ENCODE measurements at places on chromosomes 5 and 9.
A peak's percentile ranks its signal among the peaks of the same experiment; 100 is the strongest.

DNA sequence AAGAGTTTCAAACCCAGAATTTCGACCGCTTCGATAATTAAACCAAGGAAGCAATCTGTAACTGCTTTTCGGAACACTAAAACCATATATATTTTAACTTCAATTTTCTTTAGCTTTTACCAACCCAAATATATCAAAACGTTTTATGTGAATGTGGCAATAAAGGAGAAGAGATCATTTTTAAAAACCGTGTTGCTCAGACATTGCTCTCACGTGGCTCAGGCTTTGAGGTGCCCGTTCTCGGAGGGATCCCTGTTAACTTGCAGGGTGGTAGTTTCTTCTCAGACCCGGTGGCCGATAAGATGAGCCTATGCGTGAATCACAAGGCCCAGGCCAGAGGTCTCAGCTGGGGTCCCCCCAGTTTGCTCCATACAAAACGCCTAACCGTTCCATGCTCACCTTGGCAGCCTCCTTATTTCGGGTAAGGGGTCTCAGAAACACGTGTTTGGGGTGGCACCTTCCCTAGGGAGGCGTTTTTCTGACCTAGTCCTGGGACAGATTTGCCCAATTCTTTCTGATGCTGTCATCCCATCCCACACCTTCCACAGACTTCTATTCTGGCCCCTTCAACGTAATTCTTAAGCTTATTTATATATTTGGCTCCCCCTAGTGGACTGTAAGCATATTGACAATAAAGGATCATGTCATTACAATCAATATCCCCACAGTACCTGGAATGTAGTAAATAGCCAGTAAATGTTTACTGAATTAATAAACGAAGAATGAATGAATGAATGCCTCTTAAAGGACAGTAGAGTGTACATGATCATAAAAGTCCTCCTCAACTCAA is 48.1 kb downstream of the THBS4 start:
- no peak for DNase-seq

- no peak for DNase-seq
Observed at GRCh38 chr5:74303578-74303977, 336.9 kb downstream of the ENC1 start.

DNA sequence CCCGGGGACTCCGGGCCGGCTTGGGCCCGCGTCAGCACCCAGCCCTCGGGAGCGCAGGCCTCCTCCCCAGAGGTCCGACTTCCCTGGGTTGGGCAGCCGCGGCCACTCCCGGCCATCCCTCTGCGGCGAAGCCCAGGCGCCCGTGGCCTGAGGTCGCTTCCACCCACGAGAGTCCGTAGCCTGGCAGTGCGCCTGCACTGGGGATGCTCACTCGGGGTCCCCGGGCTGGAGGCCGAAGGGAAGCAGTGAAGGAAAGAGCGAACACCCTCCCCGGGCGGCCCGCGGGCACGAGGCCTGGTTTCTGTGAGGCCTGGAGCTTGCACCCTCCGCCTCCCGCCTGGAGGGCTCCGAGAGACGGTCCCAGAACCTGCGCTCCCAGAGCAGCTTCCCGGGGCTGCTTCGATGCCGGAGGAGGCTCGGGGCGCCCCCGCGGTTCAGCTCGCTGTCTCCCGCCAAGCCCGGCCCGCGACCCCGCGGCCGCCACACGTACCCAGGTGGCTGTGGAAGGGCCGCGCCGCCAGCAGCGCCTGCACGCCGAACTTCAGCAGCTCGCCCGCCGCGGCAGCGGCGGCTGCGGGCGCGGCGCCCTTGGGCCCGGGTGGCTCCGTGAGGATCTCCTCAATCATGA is 607 bp downstream of the BARX1 start:
- no peak for DNase-seq

GRCh38 chr9:98657897-98658296 is 50.8 kb downstream of the GABBR2 start:
- DNase-seq, result no peak

DNA sequence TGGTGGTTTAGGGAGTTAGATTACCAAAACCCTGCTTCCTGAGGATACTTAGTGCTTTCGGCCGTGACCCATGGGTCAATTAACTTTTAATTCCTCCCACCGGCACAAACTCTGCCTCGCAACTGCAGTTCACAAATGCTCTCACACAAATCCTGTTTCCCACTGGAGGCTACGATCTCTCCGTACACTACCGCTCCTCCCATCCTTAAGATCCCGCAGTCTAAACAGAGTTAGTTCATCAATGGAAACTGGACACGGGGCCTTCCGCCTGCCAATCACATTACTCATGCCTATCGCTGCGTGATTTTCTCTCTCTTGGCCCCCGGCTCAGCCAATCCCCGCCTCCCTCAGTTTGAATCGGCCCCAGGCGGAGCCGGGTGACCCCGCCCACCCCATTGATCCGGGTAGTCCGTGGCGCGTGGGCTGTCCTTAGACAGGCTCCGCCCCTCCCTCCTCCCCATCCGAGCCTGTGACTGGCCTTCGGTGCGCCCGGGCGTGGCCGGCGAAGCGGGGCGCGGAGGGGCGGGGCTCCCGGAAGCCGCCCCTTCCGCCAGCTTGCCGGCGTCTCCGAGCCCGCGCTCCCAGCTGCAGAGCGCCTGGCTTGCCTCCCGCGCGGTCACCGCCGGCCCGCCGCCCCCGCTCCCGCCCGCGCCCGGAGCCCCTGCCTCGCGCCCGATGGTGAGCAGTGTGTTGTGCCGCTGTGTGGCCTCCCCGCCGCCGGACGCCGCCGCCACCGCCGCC is at the start of gene SLC25A25:
Gene SLC25A25 (plus strand): TSS at position 588 of the 741 bp plus-strand sequence. CDS start 88 bp downstream, at position 676.
- DNase-seq, result peak; percentile 99

- no peak for DNase-seq
Observed at GRCh38 chr5:757346-757930, 27.1 kb downstream of the ZDHHC11B start.

All from GDM1 (cell line).